Activated T-cell treated with anti-CD3 and anti-CD28 coated beads, Interleukin-2, amount 50 U/mL, for 24 hours (primary cell): ENCODE measurements at places on chromosomes 11 and 22.
A peak's percentile ranks its signal among the peaks of the same experiment; 100 is the strongest.

DNA sequence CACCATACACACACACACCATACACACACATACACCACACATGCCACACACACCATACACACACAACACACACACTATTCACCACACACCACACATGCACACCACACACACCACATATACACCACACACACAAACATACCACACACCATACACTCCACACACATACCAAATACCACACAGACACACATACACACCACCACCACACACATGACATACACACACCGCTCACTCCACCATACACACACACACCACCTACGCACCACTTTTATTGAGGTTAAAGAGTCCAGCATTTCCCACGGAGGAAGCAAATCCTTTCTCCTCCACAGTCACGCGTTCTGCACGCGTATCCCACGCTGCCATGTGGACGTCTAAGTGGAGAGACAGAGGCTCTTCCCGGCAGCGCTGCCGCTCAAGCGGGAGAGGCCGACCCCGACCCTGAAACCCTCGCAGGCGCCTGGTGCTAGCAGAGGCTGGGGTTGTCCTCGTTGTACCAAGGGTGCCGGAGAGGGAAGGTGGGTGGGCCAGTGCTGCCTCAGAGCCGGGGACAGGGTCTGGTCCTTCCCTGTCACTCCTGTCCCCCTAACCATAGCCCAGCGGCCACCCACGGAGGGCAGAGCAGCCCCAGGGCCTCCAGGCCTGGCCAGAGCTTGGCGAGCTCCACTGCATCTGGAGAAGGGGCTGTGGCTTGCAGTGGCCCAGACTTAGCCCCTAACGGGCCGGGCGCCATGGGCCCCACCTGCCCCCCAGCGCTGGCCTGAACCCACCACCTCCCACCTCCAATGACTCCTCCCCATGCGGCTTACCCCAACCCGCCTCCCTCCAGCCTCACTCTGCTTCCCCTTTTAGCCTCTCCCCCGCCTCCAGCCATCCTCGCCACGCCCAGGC is 1495.0 kb downstream of the BRD1 start:
- no peak for DNase-seq
- no peaks in the 10 kb centered on the region for H3K27me3 ChIP-seq
- no peak overlapping the region for H3K27ac ChIP-seq
- H3K36me3 ChIP-seq: no peaks in the 10 kb centered on the region
- H3K4me3 ChIP-seq: no peak overlapping the region

GRCh38 chr11:26847459-26847858 is 125.6 kb upstream of the SLC5A12 start:
- no peak for DNase-seq
- H3K27me3 ChIP-seq: no peaks in the 10 kb centered on the region
- no peak overlapping the region for H3K27ac ChIP-seq
- H3K4me3 ChIP-seq: no peak overlapping the region

DNA sequence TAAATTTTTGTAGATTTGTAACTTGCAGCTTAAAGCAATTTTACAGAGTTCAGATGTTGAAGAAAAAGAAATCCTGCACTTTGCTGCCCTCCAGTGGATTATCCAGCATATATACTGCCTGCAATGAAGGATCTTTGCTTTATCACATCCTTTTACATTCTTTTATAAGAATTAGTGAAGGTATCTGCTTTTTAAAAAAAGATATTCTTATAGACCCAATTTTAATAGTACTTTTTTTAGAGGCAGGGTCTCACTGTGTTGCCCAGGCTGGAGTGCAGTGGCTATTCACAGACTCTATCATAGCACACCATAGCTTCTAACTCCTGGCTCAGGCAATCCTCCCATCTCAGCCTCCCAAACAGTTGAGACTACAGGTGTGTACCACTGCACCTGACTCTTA is 60.7 kb downstream of the TTC17 start:
- H3K4me1 ChIP-seq: peaks cover 2% of the 10 kb centered on the region
- no peak overlapping the region for H3K27ac ChIP-seq
- DNase-seq: no peak

DNA sequence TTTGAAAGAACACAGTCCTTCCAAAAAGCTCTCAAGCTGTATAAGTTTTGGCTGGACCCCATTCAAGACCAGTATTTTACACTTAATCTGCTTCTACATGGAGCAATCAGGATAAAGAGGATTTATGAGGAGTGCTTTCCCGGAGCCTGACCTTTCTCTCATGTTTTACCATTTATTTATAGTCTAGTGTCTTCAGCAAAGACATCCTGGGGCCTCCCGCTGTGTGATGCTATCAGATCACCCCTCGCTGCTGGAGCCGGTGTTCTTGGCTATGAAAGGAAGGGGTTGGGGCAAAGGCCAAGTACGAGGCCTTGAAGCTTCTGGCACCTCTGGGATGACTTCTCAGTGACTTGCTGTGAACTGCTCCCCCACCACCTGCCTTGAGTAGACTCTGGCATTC is 189.6 kb downstream of the ADAMTS15 start:
- H3K27ac ChIP-seq: no peak overlapping the region
- no peak overlapping the region for H3K4me3 ChIP-seq
- H3K4me1 ChIP-seq: peaks cover 4% of the 10 kb centered on the region

DNA sequence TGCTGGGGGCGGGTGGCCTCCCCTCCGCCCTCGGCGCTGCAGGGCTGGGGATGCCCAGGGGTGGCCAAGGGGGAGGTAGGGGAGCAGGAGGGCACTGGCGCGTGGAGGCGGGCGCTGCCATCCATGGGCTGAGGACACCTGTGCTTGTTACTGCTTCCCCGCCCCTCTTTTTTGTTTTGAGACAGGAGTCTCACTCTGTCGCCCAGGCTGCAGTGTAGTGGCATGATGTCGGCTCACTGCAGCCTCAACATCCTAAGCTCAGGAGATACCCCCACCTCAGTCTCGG is 683 bp upstream of the FADS3 start:
- H3K27me3 ChIP-seq: peaks cover 5% of the 10 kb centered on the region
- peaks cover 9% of the 10 kb centered on the region for H3K4me1 ChIP-seq
- H3K36me3 ChIP-seq: no peaks in the 10 kb centered on the region
- no peak overlapping the region for H3K27ac ChIP-seq

GRCh38 chr22:47000888-47001287 is 238.4 kb downstream of the TBC1D22A start:
- H3K4me1 ChIP-seq: peaks cover 18% of the 10 kb centered on the region
- no peaks in the 10 kb centered on the region for H3K27me3 ChIP-seq
- peak overlapping the region; percentile 80 for H3K27ac ChIP-seq
- peaks cover 37% of the 10 kb centered on the region for H3K36me3 ChIP-seq
- no peak overlapping the region for H3K4me3 ChIP-seq

DNA sequence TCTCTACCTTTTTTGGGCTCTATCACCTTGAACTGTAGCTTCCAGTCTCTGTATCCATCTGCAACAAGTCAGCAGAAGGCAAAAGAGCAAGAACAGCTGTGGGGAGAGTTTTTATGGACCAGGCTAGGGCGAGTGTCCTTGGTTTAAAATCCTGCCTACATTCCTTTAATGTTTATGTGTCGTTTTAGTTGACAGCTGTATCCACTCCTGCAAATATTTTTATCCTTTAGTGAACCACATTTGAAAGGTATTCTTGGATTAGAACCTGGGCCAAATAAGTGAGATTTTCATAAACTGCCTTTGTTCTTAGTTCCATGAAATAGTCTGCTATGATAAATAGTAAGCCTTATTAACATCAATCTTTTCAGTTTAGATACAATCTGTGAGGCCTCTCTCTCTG is 712.2 kb downstream of the ETS1 start:
- H3K27ac ChIP-seq: no peak overlapping the region
- no peak overlapping the region for H3K4me3 ChIP-seq
- no peak for DNase-seq
- no peaks in the 10 kb centered on the region for H3K4me1 ChIP-seq

- no peaks in the 10 kb centered on the region for H3K4me1 ChIP-seq
- no peak for DNase-seq
- no peak overlapping the region for H3K27ac ChIP-seq
Measured at GRCh38 chr11:44379141-44380008, 69.4 kb upstream of the ALX4 start.

DNA sequence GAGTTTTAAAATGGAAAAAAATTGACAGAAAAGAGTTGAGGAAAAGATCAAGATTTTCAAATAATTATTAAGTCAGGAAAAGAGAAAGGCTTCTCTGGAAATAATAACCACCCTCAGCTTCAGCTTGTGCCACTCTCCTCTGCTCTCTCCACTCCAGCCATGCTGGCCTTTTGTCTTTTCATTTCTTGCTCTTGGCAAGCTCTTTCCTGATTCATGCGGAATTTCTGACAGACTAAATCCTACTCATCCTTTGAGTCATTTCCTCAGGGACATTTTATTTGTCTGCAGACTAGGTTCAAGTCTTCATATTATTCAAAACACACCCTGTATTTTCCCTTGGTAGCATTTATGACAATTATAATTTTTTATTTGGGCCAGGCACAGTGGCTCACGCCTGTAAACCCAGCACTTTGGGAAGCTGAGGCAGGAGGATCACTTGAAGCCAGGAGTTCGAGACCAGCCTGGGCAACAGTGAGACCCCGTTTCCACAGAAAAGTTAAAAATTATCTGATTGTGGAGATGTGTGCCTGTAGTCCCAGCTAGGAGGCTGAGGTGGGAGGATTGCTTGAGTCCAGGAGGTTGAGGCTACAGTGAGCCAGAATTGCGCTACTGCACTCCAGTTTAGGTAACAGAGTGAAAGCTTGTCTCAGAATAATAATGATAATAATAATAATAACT is 7.8 kb upstream of the P4HA3 start:
- no peak overlapping the region for H3K4me3 ChIP-seq
- H3K27me3 ChIP-seq: peaks cover 12% of the 10 kb centered on the region
- peaks cover 2% of the 10 kb centered on the region for H3K36me3 ChIP-seq
- H3K27ac ChIP-seq: no peak overlapping the region
- peaks cover 2% of the 10 kb centered on the region for H3K4me1 ChIP-seq
- no peak for DNase-seq

- H3K4me3 ChIP-seq: no peak overlapping the region
- H3K4me1 ChIP-seq: no peaks in the 10 kb centered on the region
- no peaks in the 10 kb centered on the region for H3K36me3 ChIP-seq
- no peak for DNase-seq
- no peaks in the 10 kb centered on the region for H3K27me3 ChIP-seq
- no peak overlapping the region for H3K27ac ChIP-seq
Measured at GRCh38 chr11:68017980-68018729, 8.0 kb downstream of the ALDH3B1 start.

- no peaks in the 10 kb centered on the region for H3K27me3 ChIP-seq
- DNase-seq: no peak
- peaks cover 5% of the 10 kb centered on the region for H3K36me3 ChIP-seq
Measured at GRCh38 chr11:66593303-66593635, 284 bp downstream of the CCS start.

DNA sequence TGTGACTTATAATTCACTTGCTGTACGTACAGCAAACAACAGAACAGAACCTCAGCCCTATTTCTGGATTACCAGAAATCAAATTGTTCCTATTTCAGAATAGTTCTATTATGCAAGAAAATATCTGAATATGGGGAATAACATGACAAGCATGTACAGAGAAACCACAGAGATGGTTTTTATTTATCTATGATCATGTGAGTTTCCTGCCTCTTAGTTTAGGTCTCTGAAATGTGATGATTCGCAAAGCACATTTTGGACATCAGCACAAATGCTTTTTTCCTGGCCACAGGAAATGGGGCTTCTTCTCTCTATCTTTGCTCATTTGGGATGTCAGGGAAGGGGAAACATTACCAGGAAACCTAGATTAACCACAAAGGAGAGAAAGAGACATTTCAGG is 266.7 kb upstream of the CTSC start:
- no peak overlapping the region for H3K4me3 ChIP-seq
- H3K4me1 ChIP-seq: no peaks in the 10 kb centered on the region
- no peaks in the 10 kb centered on the region for H3K36me3 ChIP-seq
- no peak for DNase-seq
- no peak overlapping the region for H3K27ac ChIP-seq

DNA sequence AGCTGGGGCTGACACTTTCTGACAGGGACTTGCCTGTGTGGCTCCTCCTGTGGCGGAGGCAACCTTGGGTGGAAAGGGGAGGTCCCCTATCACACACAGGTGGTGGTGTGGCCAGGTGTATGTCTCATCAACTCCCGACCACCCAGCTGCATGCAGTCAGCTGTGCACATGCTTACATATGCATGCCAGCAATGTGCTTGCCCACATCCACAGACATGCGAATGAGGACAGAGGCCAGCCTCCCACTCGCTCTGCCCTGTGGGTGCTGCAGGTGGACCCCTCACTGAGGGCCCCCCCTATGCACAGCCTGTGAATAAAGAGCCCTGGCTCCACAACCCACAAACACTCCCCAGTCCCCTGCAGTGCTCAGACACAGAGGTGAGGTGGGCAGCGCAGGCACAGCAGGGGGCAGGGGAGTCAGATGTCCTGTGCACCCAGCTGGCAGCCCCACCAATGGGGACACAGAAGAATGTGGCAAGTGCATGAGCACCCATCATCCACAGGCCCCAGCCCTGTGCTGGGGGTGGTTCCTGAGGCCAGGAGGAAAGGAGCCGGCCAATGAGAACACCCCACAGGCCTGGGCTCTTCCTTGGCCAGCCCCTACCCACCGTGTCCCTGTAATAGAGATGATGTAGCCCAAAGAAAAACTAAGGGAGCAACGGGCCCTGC is 9.5 kb downstream of the GNB1L start:
- H3K27ac ChIP-seq: no peak overlapping the region
- peaks cover 32% of the 10 kb centered on the region for H3K4me1 ChIP-seq
- H3K27me3 ChIP-seq: no peaks in the 10 kb centered on the region
- DNase-seq: no peak
- peaks cover 39% of the 10 kb centered on the region for H3K36me3 ChIP-seq
- no peak overlapping the region for H3K4me3 ChIP-seq

GRCh38 chr11:61610905-61611304 is 30.0 kb upstream of the SYT7 start:
- H3K36me3 ChIP-seq: no peaks in the 10 kb centered on the region
- peaks cover 38% of the 10 kb centered on the region for H3K27me3 ChIP-seq
- DNase-seq: no peak
- no peaks in the 10 kb centered on the region for H3K4me1 ChIP-seq
- no peak overlapping the region for H3K27ac ChIP-seq

DNA sequence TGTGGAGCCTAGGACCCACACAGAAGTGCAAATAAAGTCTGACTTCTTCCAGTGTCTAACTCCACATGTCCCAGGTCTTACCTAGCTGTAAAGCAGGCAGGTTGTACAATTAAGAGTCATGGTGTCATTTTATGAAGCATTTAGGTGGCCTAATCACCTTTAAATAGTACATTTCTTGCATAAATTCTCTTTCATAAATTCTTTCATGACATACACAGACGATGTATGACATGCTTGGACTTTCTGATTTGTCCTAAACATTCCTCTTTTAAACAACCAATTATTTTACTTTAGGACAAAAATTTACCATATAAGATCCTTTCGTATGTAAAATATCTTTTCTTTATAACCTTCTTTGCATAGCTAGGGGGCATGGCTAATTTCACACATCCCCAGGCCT is 31.3 kb downstream of the TSKU start:
- DNase-seq: no peak
- peaks cover 9% of the 10 kb centered on the region for H3K27me3 ChIP-seq
- H3K4me1 ChIP-seq: peaks cover 6% of the 10 kb centered on the region
- H3K4me3 ChIP-seq: no peak overlapping the region
- peaks cover 3% of the 10 kb centered on the region for H3K36me3 ChIP-seq

- no peak overlapping the region for H3K4me3 ChIP-seq
- DNase-seq: peak; percentile 11
- peaks cover 31% of the 10 kb centered on the region for H3K27me3 ChIP-seq
- H3K27ac ChIP-seq: no peak overlapping the region
Measured at GRCh38 chr11:76787911-76788596, 4.9 kb downstream of the TSKU start.
